Brain (organoid and tissue), 16 donors: ENCODE measurements at places on chromosomes 3 and 15.
A peak's percentile ranks its signal among the peaks of the same experiment; 100 is the strongest.

GRCh38 chr15:76011627-76012551 lies at the start of gene NRG4:
TSS of gene NRG4 (minus strand) at chr15:76012424. CDS start at chr15:76011230, 1,194 bp downstream.
- no peak for DNase-seq

- DNase-seq = peak; percentile 78
These were observed 1.3 kb downstream of the FAM43A start for GRCh38 chr3:194686816-194687637.

- no peak for DNase-seq
These were observed 493.5 kb downstream of the FHIT start for GRCh38 chr3:60757724-60758123.

GRCh38 chr15:65653341-65653740 lies 31.6 kb downstream of the SLC24A1 start:
- DNase-seq = no peak

GRCh38 chr15:89630260-89630659 lies 25.0 kb downstream of the KIF7 start:
- DNase-seq = no peak

- no peak for DNase-seq
These were observed 253.3 kb upstream of the TBC1D5 start for GRCh38 chr3:17995769-17996168.

GRCh38 chr3:41424543-41425300 lies 225.4 kb downstream of the CTNNB1 start:
- DNase-seq = no peak

DNA sequence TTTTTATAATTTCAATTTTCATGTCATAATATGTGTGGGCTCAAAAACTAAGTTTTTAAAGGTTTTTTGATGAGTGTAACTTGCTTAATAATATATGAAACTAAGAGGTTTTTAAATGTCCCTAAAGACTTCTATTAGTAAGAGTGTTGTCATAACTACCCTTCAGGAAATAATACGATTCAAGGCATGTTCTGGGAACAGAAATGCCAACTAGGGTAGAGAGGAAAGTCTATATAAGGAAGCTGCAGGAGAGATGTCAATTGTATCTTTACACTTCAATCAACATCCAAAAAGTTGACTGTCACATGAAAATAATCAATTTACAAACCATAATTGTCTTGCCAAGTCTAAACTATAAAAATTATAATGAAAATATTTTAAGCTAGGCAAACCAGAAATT lies 76.3 kb downstream of the SMARCC1 start:
- no peak for DNase-seq

GRCh38 chr3:190521998-190522397 lies 8.1 kb downstream of the IL1RAP start:
- no peak for DNase-seq

DNA sequence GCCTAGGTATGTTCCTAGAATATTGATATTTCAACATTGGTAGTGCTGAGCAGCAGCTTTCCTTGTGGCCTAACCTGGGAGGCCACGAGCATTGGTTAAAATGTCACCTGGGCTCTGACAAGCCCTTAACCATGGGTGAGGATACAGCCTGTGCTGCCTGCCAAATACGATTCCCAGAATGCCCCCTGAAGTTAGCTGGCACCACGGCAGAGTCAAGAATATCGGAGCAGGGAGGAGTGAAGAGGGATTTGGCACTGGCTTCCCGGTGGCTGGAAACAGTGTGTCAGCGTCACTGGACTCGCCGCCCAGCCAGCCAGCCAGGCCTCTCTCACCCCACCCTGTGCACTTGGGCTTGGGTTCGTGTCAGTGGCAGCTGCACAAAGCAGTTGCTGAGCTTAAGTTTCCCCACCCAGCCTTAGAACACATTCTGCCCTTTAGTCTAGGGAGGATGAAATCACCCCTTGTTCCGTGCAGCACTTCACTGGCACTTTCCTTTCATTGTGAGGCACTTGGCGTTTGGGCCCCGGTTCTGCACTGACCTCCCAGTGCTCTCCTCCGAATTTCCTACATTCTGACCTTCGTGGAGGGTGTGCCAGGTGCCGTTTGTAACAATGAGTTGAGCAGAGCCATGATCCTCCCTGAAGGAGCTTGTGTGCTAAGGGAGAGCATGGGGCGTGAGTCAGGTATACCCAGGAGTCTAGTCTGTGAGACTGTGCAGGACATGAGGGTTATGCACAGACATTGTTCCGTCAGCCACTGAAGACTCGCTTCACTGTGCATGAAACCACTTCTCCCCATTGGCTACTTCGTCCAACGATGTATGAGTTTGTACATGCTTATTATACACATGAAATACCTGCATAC lies 152.8 kb upstream of the BHLHE40 start:
- peak; percentile 51 for DNase-seq

DNA sequence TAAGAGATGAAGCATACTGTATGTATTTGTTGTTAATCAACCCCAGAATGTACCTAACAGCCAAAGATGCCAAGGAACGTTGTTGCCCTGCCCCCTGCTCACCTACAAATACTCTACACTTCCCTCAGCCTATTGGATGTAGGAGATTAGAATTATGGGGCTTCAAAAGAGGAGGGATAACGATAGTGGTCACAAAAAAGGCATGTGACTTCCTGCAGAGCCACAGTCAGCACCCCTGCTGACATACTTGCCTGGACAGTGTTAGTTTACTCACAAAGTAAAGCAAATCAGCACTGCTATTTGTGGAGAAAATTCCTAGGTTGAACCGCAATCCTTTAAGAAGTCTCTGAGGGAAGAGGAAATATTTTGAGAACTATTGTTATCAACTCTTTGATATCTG lies 37.9 kb downstream of the PARP15 start:
- DNase-seq = no peak

GRCh38 chr15:63945838-63946298 lies 100.4 kb downstream of the DAPK2 start:
- no peak for DNase-seq

- DNase-seq = no peak
These were observed 12.4 kb upstream of the FGF7 start for GRCh38 chr15:49410641-49411040.

GRCh38 chr3:98770261-98771039 lies 7.3 kb downstream of the ST3GAL6 start:
- DNase-seq = no peak

DNA sequence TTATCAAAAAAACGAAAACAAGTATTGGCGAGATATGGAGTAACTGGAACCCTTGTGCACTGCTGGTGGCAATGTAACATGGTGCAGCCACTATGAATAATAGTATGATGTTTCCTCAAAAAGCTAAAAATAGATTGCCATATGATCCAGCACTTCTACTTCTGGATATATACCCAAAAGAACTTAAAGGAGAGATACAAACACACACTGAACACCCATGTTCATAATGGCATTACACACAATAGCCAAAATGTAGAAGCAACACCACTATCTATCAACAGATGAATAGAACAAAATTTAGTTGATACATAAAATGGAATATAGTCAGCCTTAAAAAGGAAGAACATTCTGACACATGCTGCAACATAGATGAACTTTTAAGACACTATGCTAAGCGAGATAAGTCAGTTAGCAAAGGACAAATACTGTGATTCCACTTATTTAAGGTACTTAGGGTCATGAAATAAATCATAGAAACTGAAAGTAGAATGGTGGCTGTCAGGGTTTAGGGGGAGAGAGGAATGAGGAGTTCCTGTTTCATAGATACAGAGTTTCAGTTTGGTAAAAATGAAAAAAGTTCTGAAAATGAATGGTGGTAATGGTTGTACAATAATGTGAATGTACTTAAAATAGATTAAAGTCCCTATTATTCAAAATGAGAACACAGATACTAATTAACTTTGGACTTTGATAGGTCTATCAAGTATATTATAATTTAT lies 59.4 kb upstream of the IMPG2 start:
- DNase-seq = no peak

GRCh38 chr15:46556559-46557379 lies 921.9 kb downstream of the SQOR start:
- DNase-seq = peak; percentile 45

- no peak for DNase-seq
These were observed 41.8 kb upstream of the NEDD4 start for GRCh38 chr15:56035166-56035565.

- no peak for DNase-seq
These were observed 24.7 kb downstream of the POPDC2 start for GRCh38 chr3:119635719-119636118.

DNA sequence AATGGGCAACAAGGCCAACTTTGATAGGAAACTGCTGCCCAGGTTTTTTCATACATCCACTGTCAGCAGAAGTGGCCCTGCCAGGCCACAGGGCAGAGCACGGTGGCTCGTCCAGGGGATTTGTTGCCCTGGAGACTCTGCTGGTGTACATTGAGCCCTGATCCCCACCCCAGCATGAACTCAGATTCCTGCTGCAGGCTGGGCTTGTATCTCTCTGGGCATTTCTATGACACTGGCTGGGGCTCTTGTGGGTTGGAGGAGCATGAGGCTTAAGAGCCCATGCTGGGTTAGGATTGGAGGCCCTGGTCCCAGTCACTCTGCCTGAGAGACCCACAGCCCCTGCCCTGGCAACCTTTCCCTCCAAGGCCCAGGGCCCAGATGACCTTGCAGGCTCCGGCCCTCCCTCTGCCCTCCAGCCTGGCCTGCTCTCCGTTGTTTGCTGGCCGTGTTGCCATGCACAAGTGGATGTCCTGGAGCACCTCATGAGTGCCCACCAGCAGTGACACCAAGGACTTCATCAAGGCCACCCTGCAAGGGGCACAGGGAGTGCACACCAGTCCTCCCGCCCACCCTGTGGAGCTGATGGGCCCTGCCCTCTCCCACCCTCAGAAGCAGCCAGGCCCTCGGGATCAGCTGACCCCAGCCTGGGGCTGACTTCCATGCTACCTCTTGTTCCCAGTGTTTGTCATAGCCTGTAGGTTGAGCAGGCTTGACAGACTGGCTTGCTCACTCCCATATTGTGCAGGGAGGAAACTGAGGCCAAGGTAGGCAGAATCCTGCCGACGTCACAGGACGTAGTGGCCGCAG lies 58.2 kb downstream of the ZNF445 start:
- DNase-seq = no peak
